ENCODE measurements at places on chromosomes 11 and 22.

GRCh38 chr11:44634401-44635281, 69.2 kb downstream of the CD82 start:
- no peak for DNase-seq

- DNase-seq, result no peak
Measured at GRCh38 chr22:21693333-21693998, 27.7 kb downstream of the PPIL2 start.

DNA sequence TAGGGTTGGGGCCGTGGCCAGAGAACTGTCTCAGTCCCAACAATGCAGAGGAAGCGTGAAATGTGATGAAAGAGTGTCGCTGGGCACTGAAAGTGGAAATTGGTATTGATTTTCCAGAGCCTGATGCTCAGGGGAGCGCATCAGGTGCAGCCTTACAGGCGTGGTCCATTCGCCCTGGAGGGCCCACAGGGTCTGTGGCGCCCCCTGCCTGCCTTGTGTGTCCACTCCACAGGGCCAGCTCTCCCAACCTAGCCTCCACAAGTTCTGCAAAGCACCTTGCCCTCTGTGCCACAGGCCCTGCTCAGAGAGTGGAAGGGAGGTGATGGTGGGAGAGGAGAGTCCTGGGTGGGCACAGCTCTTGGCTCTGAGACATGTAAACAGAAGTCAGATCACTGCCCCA, 54.9 kb upstream of the LMO1 start:
- DNase-seq, result no peak

DNA sequence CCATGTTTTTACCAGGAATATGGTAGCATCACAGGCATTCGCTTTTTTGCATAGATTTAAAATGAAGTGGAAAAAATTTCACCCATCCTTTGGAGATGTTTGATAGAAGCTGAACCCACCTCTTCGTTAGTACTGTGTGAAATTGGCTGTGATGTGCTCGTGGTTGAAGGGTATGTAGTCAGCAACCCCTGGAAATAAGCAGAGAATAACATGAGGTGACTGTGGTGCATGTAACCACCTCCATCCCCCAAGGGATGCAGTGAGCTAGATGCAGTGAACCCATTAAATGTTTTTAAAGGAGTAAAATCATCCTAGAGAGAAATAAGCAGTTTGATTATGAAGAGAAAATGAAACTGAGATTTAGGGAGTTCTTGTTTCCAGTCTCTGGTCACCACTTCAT, 15.9 kb downstream of the CBLIF start:
- no peak for DNase-seq

- no peak for DNase-seq
Measured at GRCh38 chr11:86781546-86781945, 18.8 kb upstream of the PRSS23 start.

GRCh38 chr22:20084547-20085413, 4.7 kb downstream of the DGCR8 start:
- DNase-seq, result no peak
